EH (cell line): ENCODE measurements at places on chromosomes 16 and 17.

DNA sequence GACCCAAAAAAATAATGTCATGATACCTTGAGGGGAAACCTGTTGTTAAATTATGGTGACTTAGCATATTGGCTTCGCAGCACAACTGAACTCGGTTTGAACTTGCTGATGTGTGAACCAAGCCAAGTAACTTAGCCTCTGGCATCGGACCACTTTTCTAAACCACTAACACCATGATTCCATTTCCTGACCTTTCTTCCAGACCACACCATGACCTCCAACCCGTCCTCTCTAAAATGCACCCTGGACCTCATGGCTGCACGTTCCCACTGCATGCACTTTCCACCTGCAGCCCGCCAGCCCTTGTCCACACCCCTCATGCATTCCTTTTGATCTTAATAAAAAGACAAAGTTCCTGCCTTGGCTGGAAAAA lies 29.3 kb downstream of the DYNLRB2 start:
- peak; percentile 50 for DNase-seq

- DNase-seq, result no peak
These were observed 16.0 kb upstream of the JPH3 start for GRCh38 chr16:87586201-87586782.

GRCh38 chr17:75546181-75546580 lies 20.7 kb downstream of the LLGL2 start:
- DNase-seq, result no peak

GRCh38 chr16:51753467-51754127 lies 602.5 kb upstream of the SALL1 start:
- DNase-seq, result no peak

DNA sequence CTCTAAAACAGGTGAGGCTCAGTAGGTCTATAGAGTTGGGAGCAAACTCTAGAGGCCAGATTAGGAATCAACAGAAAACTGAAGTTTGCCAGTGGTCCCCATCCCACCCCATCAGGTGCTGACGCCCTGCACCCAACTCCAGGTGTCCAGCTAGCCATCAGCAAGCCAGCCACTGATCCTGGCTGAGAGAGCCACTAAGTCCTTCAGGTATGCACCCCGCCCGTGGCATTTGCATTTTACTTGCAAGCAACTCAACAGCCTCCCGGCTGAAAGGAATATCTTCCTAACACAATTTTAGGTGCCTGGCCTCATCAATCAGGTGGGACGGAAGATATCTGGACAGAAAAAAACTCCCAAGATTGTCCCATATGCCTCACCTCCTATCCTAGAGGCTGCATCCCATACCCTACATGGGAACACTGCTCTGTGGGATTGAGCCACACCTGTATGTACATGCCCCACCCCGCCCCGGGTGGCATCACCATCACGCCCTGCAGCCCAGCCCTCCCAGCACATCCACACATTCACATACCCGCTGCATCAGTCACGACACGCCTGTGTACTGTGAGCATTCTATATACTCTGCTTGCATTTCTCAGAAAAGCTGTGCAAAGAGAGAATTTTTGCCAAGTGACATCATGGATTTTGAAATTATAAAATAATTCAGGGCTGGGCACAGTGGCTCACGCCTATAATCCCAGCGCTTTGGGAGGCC lies 8.3 kb downstream of the OTOP3 start:
- no peak for DNase-seq

DNA sequence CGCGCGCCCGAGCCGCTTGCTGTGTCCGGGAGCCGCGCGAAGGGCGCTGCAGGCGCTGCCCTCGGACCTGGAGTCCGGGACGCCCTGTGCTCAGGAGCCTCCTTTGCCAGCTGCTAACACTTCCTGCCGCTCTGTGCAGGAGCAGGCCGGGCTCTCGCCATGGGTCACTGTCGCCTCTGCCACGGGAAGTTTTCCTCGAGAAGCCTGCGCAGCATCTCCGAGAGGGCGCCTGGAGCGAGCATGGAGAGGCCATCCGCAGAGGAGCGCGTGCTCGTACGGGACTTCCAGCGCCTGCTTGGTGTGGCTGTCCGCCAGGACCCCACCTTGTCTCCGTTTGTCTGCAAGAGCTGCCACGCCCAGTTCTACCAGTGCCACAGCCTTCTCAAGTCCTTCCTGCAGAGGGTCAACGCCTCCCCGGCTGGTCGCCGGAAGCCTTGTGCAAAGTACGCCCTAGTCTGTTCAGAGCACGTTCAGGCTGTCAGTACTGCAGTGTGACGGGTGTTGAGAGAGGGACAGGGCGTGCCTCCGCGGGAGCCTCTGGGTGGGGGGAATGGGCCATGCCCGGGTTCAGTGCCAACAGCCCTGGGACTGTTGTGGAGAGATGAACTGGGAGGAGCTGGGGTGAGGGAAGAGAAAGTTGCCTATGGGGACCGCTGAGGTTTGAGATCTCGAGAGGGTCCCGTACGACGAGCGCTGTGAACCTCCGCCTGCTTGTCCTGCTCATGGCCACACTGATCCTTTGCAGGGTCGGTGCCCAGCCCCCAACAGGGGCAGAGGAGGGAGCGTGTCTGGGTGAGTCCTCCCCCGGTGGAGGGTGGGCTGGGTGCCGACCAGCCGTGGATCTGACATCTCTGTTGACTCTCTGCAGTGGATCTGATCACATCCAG lies 1.3 kb downstream of the ZNF276 start:
- DNase-seq, result no peak

DNA sequence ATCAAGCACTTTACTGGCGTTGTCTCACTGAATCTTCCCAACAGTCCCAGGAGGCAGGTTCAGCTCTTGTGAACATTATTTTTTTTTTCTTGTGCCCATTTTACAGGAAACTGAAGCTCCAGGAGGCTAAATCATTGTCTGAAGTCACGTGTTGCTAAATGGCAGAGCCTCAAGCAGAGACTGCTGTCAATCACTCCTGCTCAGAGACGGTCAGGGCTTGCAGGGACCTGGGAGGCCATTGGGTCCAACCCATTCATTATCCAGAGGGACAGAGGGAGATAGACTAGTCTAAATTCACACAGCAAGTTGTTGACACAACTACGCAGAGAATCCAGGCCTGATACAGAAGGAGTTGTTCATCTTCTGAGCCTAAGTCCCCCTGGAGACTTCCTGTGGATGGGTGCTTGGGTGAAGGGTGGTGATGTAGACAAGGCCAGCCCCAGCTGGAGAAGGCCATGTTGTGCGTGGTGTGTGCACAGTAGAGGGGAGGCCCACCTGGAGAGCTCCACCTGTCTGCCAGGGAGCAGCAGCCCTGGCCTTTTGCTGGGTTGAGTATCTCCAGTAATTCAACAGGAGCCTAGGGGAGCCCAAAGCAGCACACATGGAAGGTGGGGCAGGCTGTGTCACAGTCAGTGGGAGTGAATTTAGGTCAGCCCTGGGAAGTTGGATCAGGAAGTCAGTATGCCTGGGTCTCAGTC lies 24.3 kb upstream of the C1QL1 start:
- DNase-seq, result no peak

GRCh38 chr17:40069751-40070708 lies 7.3 kb downstream of the THRA start:
- DNase-seq, result peak; percentile 49

DNA sequence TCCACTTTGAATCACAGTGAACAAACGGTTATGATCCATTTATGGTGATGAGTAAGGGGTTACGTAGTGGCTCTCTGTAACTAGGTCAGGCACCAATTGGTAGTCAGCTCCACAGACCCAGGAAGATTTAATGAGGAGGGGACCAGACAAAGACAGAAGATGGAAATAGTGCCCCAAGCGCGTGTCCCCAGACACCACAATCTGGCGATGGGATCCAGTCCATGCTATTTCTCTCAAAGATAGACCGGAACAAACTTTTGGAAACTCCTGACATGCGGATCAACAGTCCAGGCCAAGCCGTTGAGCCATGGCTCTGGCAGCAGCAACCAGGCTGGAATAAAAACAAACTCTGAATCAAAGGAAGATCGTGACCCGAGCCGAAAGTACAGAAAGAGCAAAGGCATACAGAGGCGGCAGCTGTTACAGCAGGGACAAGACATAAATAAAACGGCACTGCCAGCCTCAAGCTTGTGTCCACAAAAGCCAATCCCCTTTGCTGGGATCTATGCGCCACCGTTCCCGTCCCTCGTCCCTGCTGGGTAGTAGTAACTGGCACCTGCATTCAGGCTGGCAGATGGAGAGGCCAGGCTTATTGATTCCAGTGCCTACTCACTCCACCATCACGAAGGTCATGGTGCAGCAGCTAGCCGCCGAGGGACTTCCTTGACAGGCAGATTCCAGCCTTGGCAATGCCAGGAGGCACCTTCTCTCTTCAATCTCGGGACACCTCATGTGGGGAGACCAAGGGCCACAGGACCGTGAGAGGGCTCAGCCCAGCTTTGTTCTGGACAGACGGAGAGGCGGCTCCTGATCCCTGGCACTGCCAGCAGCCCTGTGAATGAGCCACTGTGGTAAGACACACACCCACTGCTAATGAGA lies 50.2 kb downstream of the CDH11 start:
- DNase-seq, result peak; percentile 69

- DNase-seq, result no peak
These were observed 139.0 kb downstream of the STX8 start for GRCh38 chr17:9436630-9437029.

DNA sequence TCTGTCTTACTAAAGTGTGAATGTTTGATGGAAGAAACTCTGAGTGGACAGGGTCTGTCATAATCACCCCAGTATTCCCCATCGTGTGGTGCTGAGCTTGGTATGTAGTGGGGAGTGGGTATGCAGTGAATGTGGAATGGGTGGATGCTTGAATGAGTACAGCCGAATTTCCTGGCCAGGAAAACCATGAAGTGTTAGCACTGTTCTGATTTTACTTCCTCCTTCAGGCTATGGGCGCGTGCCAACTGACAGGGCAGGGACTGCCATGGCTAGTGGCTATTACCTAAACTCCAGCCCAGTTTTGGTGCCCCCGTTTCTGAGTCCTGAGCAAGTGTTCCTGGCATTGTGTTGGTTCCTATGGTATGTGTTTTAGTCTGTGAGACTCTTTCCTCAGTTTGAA lies 48.6 kb downstream of the PRKCA start:
- peak; percentile 18 for DNase-seq

- DNase-seq, result no peak
These were observed 12.4 kb upstream of the SLC25A19 start for GRCh38 chr17:75301502-75302206.

DNA sequence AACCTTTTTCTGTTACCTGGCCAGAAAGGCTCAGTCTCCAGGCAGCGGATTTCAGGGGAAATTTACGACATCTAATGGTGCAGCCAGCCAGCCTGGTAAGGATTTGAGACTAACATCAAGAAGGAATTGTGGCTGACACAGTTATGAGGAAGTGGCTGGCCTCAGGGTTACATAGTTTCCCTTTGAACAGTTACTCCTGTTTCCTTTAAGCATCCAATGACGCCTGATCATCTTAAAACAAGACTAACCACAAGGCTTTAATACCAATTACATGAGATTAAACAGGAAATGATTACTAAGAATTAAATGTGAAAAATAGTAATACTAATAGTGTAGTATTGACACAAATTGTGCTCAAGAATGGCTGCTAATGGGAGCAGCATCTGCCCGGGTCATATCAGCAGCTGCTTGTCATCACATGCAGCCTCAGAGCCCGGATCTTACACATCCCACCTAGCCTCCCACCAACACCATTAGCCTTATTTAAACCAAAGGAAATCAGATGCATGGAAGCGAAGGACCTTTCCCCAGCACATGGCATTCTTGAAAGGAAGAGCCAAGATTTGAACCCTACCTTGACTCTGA lies 431.8 kb downstream of the PMP22 start:
- DNase-seq, result peak; percentile 93

DNA sequence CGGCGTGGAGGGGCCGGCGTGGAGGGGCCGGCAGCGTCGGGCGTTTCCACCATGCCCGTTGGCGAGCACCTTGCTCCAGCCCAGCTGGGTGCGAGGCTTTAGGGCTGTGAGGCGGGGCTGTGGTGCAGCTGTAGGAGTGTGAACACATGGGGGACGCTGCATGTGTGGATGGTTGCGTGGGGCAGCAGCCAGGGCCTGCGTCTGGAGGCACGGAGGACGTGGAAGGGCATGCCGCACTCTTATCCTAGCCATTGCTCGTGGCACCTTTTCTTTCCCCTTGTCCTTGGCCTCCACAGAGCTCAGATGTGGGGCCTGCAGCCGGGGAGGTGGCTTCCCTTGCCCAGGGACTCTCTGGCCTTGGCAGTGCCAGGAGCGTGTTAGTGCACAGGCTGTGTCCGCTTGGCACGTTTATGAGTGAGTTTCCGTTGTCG lies 47.8 kb downstream of the PDPK1 start:
- no peak for DNase-seq

GRCh38 chr17:51128076-51128475 lies 7.4 kb upstream of the SPAG9 start:
- DNase-seq, result peak; percentile 32

- DNase-seq, result no peak
These were observed 5.3 kb downstream of the KRT28 start for GRCh38 chr17:40794466-40794865.

DNA sequence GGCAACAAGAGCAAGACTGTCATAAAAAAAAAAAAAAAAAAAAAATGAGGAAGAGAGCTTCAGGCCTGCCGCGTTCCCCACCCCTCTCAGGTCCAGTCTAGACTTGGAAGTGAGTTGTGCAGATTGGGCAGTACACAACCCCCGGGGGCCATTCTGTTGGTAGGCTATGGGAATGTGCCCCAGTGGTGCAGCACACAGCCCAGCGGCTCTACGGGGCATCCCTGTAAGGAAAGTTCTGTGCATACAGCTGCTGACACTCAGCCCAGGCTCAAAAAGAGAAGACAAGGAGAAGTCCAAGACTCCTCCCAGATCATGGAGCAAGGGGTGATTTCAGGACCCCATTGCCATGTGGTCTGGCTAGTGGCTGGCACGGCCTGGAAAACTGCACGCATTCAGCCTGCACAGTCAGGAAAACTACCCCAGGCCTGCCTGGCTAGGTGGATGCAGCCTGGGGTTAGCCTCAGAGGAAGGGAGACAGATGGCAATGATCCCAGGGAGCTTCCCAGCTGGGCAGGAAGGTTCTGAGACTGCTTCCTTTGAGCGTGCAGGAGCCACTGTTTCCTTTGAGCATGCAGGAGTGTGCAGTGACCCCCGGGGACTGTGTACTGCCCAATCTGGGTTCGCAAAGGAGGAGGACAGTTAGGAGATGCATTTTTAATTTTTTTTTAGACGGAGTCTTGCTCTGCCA lies 44.8 kb downstream of the PECAM1 start:
- DNase-seq, result no peak

DNA sequence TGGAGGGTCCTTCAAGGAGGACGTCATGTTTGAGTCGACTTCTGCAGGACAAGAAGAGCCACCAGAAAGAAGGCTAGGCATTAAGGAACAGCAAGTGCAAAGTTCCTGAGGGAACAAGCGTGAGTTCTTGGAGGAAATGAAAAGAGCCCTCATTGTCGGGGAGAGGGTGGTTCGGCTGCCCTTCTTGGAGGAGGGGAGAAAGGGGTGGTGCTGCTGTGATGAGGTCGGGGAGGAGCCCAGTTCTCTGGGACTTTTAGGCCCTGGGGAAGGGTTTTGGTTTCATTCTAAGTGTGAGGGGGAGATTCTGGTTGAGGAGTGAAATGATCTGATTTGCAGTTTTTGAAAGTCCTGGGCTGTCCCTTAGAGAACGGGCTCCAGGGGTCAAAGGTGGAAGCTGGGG lies 4.1 kb downstream of the BICDL2 start:
- DNase-seq, result no peak

GRCh38 chr17:76131051-76131691 lies 9.9 kb downstream of the FOXJ1 start:
- no peak for DNase-seq

- DNase-seq, result peak; percentile 32
These were observed 10.7 kb downstream of the GFOD2 start for GRCh38 chr16:67708368-67708771.
